Activated naive CD4-positive, alpha-beta T cell treated with anti-CD3 and anti-CD28 coated beads for 36 hours (primary cell): ENCODE measurements at places on chromosomes 3 and 15.

DNA sequence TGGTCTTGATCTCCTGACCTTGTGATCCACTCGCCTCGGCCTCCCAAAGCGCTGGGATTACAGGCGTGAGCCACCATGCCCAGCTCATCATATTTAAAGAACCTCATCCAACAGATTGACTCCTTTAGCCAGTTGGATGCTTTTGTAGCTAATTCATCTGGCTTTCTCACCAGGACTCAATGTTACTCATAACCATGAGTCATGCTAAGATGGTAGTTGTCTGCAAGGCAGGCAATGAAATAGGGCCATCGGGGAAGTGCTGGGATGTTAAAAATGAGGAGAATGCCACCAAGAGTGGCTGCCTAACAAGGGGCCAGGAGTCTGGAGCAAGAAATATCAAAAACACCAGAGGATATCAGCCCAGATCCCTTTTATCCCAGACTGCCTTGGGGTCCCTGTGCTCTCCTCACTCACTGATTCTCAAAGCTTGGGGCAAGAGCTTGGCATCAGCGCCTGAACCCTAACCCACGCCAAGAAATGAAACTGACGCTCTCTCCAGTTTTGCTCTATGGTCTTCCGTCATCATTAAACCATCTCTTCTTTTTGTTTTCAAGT is 7.4 kb upstream of the PCOLCE2 start:
- no peak for DNase-seq

- no peak for DNase-seq
Observed at GRCh38 chr3:62167566-62168262, 205.6 kb downstream of the FEZF2 start.

GRCh38 chr3:144415492-144415891 is 443.9 kb downstream of the DIPK2A start:
- no peak for DNase-seq

GRCh38 chr3:120440001-120440703 is 10.6 kb downstream of the FSTL1 start:
- no peak for DNase-seq

GRCh38 chr15:75811626-75812025 is 31.6 kb upstream of the UBE2Q2 start:
- DNase-seq, result no peak

DNA sequence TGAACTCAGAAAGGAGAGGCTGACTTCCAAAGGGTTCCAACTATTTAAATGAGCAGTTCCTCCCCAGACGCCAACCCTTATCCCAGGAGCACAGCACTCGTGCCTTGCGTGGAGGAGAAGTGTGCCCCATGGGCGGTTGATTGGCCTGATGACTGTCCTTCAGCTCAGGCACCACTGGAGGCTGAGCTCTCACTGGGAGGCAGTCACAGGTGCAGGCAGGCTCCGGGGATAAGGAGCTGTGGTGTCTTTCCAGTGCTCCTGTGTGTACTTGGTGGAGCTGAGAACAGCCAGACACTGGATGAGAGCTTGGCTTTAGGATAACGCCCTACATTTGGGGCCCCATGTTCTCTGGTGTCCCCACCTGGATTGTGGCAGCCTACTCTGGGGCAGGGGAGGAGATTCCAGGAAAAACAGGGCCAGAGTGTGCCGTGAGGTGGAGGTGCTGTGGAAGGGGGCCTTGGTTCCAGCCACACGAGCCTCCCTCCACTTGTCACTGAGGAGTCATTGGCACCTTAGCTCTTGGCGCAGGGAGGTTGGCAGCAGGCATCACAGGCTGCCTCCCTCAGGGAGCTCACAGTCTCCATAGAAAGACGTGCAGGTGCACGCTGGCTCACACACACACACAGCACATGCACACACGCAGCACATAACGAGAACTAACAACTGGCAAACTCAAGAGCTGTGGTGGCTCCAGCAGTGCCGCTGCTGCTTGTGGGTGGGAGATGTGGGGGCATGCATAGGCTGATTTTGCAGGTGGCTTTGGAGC is 22.7 kb upstream of the EPHB3 start:
- DNase-seq, result no peak
